ENCODE measurements at places on chromosomes 5 and 9.

DNA sequence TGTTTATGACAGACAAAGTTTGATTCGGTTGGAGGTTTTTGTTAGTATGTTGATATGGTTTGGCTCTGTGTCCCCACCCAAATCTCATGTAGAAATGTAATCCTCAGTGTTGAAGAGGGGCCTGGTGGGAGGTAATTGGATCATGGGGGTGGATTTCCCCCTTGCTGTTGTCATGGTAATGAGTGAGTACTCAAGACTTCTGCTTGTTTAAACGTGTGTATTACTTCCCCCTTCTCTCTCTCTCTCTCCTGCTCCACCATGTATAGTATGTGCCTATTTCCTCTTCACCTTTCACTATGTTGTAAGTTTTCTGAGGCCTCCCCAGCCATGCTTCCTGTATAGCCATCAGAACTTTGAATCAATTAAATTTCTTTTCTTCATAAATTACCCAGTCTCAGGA lies 415.1 kb downstream of the HCN1 start:
- DNase-seq, result no peak

DNA sequence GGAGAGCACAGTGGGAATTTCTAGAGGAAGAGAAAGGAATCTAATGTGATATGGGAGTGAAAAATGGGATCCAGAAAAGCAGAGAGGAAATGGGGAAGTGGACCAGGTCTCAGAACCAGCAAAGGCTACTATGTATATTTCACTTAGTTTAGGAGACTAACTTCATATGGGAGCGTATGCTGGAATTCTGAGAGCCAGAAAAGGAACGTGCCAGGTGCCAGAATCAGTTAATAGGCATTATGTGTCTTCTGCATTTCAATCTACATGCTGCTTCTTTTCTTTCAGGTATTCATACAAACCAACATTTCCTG lies 28.5 kb upstream of the IFNA14 start:
- no peak for DNase-seq

GRCh38 chr9:91677822-91678436 lies 254.3 kb upstream of the NFIL3 start:
- DNase-seq, result no peak

- DNase-seq, result no peak
Observed at GRCh38 chr5:132491368-132492364, 1.1 kb upstream of the IRF1 start.

GRCh38 chr5:112697322-112697721 lies 40.4 kb upstream of the APC start:
- no peak for DNase-seq

DNA sequence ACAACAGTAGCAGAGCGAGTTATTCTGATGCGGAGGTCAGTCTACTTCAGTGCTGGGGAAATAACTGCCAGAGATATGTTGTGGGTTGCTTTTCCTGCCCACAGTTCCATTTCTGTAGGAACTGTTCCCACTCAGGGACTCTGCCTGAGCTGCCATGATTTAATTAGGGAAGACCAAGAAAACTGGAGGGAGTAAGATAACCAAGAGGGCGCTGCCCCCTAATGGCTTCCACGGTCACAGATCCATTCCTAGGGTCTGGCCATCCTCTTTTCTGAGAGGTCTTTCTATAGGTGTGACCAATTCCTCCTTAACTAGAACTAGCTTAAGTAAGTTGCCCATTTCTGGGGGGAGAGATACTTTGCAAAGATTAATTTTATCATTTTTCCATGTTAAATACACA lies 125.9 kb downstream of the APBA1 start:
- no peak for DNase-seq

DNA sequence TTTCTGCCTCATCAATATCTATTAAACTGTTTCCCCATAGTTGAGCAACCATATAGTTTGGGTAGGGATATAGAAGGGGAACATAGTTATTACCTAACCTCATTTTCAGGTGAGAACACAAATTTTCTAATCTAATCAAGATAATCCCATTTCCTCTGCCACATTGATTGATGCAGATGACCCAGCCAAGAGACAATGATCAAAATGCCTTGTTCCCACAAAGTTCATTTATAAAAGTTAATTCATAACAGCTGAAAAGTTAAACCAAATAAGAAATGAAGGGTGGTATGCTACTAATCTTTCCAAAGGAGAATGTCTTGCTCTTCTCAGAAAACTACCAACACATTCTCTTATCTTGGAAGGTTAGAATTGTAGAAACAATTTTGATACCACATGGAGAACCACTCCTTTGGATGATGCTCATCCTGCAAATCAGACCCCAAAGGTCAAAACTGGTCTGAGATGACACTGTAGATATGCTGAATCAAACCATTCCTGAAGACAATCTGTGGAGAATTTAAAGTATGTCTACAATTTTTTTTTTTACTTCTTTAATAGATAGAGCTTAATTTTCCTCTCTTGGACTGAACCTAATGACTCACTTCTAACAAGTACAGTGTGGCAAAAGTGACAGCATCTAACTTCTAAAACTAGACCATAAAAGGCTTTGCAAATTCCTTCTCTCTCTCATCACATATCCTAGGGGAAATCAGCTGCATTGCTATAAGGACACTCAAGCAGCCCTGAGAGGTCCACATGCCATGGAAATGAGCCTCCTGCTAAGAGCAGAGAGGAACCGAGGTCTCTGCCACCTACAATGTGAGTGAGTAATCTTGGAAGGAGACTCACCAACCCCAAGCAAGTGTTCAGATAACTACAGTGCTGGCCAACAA lies 586.7 kb upstream of the TUSC1 start:
- no peak for DNase-seq

- DNase-seq, result no peak
Observed at GRCh38 chr5:8081179-8081578, 212.2 kb downstream of the MTRR start.

GRCh38 chr9:72383978-72384709 lies 19.1 kb upstream of the ZFAND5 start:
- DNase-seq, result no peak

DNA sequence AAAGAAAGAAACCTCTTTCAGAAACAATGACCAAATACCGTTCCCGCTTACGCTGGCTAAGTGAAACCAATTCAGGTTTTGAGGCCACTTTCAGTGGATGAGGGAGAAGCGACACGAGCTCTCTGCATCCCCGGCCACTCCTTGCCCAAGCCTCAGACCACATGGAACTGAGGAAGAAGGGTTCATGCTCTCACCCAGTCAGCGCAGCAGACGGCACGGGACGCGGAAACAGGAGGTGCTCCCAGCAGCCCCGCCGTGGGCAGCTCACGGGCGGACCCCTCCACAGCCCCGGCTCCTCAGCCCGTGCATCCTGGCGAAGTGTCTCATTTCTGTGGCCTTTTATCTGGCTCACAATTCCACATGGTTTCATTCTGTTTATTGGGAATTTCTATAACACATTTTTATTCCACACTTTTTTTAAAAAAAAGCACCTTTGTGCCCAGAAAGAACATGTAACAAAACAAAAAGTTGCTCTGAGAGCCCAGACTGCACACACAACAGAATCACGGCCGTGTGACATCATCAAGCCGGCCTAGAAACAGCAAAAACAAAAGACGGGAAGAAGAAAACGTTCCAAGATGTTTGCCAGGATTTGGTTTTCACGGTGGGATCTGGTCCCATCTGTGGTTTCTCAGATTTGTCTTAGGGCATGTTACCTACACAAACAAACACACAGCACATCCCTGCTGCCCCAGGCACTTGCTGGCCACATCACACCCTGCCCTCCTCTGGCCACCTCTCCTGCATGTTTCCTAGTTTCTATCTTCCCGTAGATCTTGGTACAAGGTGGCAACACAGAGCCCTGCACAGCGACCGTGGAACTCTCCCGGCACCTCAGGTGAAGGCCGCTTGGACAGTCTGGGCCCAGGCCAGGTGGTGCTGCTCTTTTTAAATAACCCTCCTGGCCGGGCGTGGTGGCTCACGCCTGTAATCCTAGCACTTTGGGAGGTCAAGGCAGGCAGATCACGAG lies 16.2 kb downstream of the QSOX2 start:
- DNase-seq, result no peak

DNA sequence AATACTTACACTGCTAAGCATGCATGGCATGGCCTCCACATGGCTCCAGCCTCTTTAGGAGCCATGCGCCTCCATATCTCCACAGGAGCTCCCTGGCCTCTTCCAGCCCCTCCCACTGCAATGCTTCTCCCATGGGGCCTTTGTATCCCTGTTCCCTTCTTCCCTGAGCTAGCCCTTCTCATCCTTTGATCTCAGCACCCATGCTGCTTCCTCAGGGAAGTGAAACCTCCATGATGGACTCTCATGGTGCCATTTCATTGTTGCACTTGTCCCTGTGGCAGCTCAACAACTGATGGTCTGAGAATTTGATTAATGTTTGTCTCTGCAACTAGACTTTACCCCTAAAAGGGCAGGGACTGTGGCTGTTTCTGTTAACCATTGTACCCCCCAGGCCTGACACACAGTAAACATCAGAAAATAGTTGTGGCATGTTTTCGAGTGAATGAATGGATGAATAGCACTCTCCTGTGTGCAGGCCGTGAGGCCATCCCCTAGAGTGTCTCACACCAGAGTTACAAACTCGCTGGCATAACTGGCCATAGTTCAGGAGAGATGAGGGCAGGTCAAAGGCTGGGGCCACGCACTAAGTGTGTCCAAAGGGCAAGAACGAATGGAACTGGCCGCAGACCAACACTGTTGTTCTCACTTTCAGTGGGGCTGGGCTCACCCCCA lies 6.6 kb downstream of the IDNK start:
- no peak for DNase-seq

DNA sequence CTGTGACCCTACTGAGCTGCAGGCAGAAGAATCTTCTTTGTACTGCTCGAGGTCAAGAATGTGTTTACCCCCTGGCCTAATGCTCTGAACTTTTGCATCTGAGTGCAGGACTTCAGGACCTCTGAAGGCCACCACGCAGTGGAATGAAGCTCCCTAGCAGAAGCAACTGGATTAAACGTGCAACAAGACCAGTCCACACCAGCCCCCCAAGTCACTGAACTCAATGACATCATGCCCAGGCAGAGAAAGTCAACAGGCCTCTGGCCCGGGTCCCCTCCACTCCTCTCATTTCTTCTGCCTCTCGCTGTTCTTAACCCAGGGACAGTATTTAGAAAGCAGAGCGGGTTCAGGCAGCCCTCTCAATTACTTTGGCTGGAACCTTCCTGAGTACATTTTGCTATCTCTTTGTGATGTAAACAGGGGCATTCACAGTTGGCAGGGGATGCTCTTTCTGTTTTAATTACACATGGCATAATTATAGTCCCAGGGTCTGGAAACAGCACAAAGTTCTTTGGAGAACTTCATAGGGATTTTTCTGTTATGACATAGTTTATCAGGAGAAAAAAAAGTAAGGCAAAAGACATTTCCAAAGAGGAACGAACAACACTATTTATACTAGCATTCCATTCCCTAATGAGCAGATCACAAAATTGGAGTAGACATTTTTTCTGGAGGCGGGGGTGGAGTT lies 108.2 kb upstream of the SPATA31D4 start:
- DNase-seq, result no peak

- DNase-seq, result no peak
Observed at GRCh38 chr5:123389794-123390193, 33.4 kb downstream of the CEP120 start.

DNA sequence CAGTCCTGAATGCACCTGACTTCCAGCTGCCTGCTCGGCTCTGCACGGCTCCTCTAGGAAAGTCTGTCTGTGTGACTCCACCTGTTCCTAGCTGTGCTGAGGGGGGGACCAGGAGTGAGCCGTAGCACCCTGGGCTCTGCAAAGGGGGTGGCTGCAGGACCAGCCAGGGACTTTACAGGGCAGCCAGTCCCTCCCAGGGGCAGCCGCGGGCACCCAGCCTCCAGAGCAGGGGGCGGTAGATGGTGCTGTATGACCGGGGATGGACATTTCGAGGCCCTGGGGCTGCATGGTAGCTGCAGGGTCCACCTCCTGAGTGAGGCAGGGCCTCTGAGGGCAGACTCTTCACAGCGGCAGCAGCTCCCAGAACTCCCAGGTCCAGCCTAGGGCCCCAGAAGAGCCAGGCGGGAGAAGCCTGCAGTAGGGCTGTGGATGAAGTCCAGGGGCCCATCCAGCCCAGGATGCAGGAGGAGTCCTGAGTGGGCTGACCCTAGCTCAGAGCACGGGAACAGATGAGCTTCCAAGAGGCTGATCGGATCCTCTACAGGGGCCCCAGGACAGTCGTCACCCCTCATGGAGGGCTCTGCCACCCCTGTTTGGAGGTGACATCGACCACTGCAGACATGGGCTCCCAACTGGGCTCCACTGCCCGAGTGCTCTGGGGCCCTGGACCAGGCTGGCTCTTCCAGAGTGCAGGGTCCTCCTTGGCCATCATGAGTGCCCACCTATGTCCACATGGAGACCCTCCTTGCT lies 105.4 kb downstream of the ZNF354C start:
- no peak for DNase-seq

DNA sequence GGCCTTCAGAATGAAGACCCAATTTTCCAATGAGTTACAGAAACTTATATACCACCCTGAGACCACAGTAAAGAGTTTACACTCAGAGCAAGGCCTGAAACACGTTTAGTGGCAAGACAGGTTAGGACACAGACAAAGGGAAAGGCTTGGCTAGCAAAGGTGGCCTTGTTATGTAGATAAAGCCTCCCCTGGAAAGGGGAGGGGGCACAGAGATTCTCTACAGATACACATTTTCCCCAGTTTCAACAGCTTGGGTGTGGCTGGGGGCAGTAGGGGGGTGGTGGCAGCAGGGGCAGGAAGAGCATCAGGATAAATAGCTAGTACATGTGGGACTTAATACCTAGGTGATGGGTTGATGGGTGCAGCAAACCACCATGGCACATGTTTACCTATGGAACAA lies 51.9 kb upstream of the PPP1R2B start:
- no peak for DNase-seq

DNA sequence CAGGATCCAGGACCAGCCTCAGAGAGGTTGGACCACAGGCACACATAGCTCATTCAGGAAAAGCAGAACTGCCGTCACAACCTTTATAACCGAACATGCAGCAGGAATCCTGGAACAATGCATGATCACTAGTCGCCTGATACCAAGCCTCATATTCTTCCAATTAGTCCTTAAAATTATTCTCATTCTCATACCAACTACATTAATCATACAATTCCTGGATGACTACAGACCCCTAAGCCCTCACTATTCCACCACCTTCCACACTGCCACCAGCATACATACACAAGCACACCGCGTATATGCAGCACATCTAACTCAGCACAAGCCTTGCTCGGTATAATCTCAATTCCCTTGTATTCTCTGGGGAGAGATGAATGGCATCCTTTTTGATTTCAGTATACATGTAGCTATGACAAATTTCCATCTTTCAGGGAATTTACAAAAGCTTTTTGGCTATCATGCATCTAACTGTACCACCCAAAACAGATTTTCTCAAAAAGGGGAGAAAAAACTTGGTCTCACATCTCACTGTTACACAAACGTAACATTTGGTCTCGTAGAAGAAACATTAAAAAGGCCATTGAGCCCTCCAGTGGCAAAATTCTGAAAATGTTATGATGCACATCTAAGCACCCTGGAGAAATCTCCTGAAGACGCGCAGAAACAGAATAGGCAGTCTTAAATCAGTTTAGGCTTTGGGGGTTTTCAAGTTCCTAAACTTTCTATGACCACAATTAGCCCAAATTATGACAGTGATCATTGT lies 46.2 kb downstream of the MCTP1 start:
- DNase-seq, result no peak
